NCI-H748 treated with DMSO at 0.1 percent for 48 hours (cell line): ENCODE measurements at places on chromosomes 6 and 20.

DNA sequence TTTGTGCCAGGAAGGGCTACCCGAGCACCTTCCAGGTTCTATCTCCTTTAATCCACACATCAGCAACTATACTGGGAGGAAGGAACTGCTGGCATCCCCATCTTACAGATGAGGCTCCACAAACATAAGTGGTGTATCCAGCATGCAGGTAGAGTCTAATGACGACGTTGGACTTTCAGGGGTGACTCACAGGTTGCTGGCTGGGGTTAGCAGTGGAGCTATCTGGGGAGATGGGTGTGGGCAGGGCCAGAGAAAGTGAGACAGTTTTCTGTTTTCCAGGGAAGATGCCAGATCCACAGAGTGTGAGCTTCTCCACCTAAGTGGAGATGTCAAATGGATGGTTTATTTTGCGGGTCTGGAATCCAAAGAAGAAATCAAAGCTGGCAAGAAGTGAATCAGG is 31.8 kb downstream of the CDH22 start:
- DNase-seq, result no peak

GRCh38 chr20:32914031-32914430 is 55.3 kb downstream of the EFCAB8 start:
- DNase-seq, result no peak

DNA sequence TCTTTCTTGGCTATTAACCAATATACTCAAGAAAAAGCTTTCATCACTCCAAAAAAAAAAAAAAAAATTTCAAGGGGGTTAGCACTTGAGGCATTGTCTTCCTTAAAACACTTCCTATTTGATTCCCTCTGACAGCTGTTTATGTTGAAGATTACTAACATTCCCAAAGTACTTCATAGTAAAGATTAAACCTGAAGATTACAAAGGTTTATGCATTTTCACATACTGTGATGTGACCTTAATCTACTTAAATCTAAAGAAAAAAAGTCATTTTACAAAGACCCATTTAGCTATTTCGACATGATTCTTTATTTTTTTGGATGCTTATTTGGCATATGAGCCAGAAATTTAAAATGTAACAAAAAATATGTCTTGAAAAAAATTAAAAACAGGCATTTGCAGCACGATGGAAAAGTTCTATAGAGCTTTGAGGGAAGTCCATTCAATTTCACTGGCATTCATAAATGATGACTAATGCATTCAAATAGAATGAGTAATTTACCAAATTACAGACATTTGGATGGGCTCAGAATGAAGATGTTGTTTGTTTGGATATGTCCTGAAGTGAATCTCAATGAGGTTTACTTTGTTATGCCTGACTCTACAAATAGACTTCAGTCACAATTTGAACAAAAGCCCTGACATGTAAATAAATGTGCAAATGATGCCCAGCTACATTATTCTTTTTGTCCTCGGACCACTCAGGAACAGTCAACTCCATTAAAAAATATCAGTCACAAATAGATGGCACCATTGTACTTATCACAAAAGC is 674.6 kb upstream of the MARCKS start:
- peak; percentile 96 for DNase-seq

GRCh38 chr20:50029697-50030461 is 47.1 kb downstream of the SNAI1 start:
- no peak for DNase-seq

DNA sequence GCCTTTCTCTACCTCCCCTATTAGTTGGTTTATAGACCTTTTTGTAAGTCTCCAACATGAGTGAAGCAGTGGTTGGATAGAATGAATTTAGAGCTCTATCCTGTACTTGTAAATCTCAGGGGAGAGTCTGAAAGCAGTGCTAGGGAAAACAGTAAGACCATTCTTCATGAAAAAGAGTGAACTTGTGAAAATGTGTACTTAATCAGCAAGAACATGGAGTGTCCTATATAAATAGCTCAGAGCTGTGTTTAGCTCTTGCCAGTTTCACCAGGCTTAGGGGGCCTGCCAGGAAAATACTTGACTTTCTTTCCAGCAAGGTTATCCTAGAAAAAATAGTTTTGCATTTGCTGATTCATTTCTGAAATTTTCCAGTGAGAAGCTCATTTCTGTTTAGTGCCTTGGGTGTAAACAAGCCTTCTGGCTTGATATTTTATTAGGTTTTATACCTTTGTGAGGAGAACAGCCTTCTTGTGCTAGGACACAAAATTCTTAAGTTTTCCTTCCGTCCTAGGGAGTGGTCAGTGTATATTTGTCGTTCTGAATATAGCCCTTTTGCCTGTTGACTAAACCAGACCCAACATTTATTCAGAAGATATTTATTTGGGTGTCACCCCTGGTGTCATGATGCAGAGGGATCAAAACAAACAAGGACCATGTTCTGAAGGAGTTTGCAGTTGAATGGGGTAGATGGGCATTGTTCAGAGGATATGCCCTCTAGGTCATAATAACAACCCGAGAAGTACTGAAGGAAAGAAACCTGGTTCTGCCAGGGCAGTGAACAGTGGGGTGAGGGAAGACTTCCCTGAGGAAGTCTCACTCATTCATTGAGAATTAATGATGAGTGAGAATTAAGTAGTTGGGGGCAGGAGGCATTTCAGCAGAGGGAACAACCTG is 7.6 kb downstream of the ARFGEF2 start:
- no peak for DNase-seq

GRCh38 chr20:50049442-50050026 is 63.4 kb downstream of the UBE2V1 start:
- DNase-seq, result no peak

DNA sequence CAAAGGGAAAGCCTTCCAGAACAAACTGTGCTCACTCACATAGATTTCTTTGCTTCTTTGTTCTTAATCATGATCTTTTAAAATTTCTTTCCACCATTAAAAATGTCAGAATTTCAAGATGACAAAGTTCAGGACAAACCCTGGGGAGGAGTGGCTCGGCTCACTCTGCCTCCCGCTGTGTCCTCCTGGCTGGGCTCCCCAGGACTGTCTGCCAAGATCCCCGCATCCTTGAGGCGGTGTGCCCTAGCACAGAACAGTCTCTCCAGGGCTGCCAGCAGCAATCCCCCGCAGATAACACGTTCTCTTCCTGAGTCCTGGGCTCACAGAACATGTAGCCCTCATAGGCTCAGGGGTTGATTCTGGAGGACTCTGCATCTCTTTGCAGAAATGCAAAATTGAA is 98.4 kb upstream of the KCNG1 start:
- no peak for DNase-seq

DNA sequence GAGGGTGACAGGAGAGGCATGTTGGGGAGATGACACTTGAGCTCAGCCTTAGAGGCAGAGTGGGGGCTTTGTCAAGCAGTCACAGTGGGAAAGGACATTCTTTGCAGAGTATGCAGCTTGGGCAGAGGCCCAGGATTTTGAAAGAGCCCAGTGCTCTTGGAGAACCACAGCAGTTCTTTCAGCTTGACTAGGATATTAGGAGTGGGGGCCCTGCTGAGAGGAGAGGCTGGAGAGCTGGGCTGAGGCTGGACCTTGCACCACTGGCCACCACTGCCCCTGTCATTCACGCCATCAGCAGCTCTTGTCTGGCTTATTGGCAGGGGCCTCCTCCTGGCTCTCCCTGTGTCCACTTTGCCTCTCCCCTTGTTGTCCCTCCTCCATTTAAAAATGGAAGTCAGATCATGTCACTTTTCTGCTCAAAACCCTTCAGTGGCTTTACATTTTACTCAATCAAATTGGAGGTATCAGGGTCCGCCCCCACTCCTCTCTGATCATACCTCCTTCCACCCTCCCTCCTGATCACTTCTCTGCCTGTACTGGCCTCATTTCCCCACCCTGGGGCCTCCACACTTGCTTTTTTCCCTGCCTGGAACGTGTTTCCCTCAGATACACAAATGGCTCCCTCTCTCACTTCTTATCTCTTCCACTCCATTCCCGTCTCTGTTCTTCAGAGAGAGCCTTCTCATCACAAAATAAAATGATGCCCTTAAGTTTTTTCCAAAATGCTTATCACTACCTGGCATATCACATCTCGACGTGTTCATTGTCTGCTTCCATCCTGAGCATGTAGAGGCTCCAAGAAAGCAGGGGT is 10.5 kb downstream of the MANBAL start:
- no peak for DNase-seq

DNA sequence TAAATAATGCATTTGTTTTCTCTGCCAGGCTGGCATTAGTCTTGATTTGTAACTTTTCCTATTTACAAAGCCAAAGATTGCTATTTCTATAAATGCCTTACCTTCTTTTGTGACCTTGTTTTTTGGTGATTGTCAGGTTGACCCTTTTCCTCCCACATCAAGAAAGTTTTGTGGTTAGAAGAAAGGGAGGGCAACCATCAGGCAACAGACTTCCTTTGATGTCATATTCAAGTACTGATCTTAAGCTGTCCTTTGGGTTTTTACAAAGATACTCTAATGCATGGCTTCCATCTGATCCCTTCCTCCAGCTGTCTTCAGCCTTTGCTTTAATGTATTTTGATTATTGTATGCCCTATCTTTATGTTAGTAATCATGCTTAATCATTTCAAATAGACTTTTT is 23.9 kb downstream of the RNF217 start:
- DNase-seq, result no peak
